Progenitor cell of endocrine pancreas (in vitro differentiated cells): ENCODE measurements at places on chromosomes 3 and 15.

DNA sequence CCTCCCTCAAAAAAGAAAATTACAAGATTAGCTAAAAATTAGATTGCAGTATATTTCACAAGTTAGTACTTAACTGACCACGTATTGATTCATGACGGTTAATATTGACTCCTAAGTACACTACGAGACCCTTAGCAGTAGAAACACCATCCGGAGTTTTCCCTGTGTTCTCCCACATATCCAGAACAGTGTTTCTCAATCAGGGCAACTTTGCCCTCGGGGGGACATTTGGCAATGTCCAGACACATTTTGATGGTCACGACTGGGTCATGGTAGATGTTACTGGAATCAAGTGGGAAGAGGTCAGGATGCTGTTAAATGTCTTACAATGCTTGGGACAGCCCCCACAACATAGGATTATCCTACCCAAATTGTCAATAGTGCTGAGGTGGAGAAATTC is 40.7 kb upstream of the LIPC start:
- no peak overlapping the region for H3K4me3 ChIP-seq
- H3K27ac ChIP-seq: peak overlapping the region; percentile 17
- no peak for DNase-seq
- H3K36me3 ChIP-seq: no peaks in the 10 kb centered on the region

DNA sequence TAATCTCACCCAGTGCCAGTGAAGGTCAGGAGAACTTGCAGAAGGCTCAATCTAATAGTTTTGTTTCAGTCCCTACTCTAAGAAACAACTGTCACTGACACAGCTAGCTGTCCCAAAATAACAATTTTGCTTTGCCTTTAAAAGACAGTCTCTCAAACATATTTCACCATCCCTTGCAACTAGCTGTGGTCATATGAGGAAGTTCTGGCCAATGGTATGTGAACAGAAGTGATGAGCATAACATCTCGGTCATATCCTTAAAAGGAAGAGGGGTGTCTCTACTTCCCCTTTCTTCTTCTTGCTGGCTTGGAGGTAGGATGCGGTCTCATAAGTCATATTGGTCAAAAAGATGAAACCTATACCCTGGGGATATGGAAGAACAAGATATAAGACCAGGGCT is 198.1 kb downstream of the NEK10 start:
- no peaks in the 10 kb centered on the region for H3K4me1 ChIP-seq
- no peak overlapping the region for H3K27ac ChIP-seq
- H3K4me3 ChIP-seq: no peak overlapping the region
- H3K36me3 ChIP-seq: no peaks in the 10 kb centered on the region
- no peak for DNase-seq

DNA sequence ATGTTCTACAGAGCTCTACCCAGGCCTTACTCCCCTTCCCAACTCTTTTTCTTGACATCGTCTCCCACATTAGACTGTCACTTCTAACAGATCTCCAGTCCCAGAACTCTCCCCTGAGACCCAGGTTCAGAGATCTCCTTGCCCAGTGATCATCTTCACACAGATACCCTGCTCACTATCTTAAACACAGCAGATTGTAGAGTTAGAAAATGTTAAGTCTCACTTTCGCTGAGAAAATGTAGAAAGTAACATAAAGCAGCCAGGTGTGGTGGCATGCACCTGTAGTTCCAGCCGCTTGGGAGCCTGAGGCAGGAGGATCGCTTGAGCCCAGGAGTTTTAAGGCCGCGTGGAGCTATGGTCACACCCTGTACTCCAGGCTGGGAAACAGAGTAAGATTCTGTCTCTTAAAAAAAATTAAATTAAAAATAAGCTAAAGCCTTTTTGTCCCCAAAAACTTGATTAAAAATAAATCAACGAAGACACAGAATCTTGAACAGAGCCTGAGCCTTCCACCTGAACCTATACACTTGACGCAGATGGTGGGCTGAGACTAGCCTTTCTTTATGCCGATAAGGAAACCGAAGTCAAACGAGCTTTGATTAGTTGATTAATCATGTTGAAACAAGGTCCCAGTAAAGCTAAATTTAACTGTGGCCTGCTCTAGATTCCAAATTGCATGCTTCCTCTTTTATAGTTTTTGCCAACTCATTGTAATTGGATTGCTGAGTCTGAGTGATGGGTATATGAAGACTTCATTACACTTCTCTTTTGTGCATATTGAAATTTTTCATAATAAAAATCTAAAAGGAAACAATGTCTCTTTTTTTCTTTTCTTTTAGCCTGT is 31.3 kb upstream of the BLM start:
- no peak overlapping the region for H3K27ac ChIP-seq
- DNase-seq: no peak
- peaks cover 3% of the 10 kb centered on the region for H3K27me3 ChIP-seq
- no peaks in the 10 kb centered on the region for H3K4me1 ChIP-seq

- no peaks in the 10 kb centered on the region for H3K4me1 ChIP-seq
Measured at GRCh38 chr3:106013971-106014370, 145.2 kb upstream of the CBLB start.

- H3K36me3 ChIP-seq: no peaks in the 10 kb centered on the region
- no peak overlapping the region for H3K27ac ChIP-seq
- no peaks in the 10 kb centered on the region for H3K27me3 ChIP-seq
- no peak overlapping the region for H3K4me3 ChIP-seq
- peaks cover 7% of the 10 kb centered on the region for H3K4me1 ChIP-seq
Measured at GRCh38 chr3:17232442-17232841, 347.7 kb downstream of the PLCL2 start.

- H3K27me3 ChIP-seq: no peaks in the 10 kb centered on the region
- no peaks in the 10 kb centered on the region for H3K36me3 ChIP-seq
- no peak for DNase-seq
- peaks cover 11% of the 10 kb centered on the region for H3K4me1 ChIP-seq
Measured at GRCh38 chr15:79736435-79737000, 160.3 kb downstream of the MTHFS start.

GRCh38 chr3:66066963-66067617 is 28.4 kb upstream of the MAGI1 start:
- H3K27me3 ChIP-seq: no peaks in the 10 kb centered on the region
- no peak overlapping the region for H3K27ac ChIP-seq
- peaks cover 9% of the 10 kb centered on the region for H3K4me1 ChIP-seq
- H3K36me3 ChIP-seq: no peaks in the 10 kb centered on the region
- DNase-seq: no peak
- H3K4me3 ChIP-seq: no peak overlapping the region

GRCh38 chr3:190446573-190447279 is 3.0 kb downstream of the TMEM207 start:
- H3K27me3 ChIP-seq: no peaks in the 10 kb centered on the region
- H3K27ac ChIP-seq: no peak overlapping the region
- H3K36me3 ChIP-seq: no peaks in the 10 kb centered on the region
- H3K4me3 ChIP-seq: no peak overlapping the region

DNA sequence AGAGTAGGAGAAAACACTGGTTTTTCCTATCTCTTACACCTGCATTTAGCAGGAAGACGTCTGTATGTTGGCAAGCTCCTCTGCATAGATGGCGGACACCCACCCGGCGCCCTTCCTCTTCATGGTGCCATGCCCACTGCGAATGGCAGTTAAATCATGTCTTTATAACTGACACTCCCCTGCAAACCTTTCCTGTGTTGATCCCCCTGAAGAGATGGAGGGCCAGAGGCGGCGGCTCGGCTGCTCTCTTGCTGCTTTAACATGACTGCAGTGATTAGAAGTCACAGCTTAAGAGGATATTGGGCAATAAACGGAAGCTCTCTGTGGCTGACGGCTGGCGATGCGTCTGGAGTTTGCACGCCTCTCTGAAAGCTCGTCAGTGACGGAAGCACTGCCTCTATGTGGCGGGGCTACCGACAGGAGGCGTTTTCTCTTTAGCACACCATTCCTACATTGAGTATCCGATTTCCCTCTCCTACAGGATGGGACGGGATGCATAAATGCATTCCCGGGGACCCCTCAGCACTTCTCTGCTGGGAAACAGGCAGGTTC is 25.5 kb upstream of the SNRPA1 start:
- H3K27me3 ChIP-seq: peaks cover 19% of the 10 kb centered on the region
- no peak overlapping the region for H3K4me3 ChIP-seq
- no peaks in the 10 kb centered on the region for H3K36me3 ChIP-seq
- no peak overlapping the region for H3K27ac ChIP-seq

GRCh38 chr15:64452988-64453688 is 7.2 kb upstream of the ZNF609 start:
- H3K36me3 ChIP-seq: peaks cover under 1% of the 10 kb centered on the region
- peaks cover 42% of the 10 kb centered on the region for H3K4me1 ChIP-seq
- no peak overlapping the region for H3K4me3 ChIP-seq
- H3K27ac ChIP-seq: no peak overlapping the region
- DNase-seq: no peak
- no peaks in the 10 kb centered on the region for H3K27me3 ChIP-seq
